Sigmoid colon (tissue), 7 donors: ENCODE measurements at places on chromosomes 3 and 15. TPM values are rescaled to one million over a fixed set of nuclear protein-coding genes. Genes with fewer than 3 reads are reported as not detected.
A peak's percentile ranks its signal among the peaks of the same experiment; 100 is the strongest.

The HYAL1 gene
- polyA plus RNA-seq, result 9.5 TPM

DNA sequence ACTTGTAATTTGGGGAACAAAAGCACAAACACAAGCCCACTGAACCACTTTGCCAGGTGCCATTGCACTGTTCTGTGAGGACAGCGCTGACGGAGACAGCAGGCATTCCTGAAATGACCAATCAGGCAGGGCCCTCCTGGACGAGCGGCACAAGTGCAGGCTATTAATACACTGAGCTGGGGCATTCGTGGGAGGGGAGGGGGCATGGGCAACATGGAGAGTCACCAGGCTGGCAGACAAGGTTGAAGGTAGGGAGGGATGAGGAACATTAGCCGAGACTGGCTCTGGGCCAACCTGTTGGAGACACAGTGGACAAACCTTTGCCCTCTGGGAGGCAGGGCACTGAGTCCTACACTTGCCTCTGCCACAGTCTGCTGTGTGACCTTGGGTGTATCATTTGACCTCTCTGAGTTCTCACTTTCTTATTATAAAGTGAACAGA lies 45.6 kb downstream of the NOX5 start:
- H3K27me3 ChIP-seq, result peaks cover 10% of the 10 kb centered on the region
- H3K4me3 ChIP-seq, result no peak overlapping the region
- H3K27ac ChIP-seq, result no peak overlapping the region
- peaks cover 8% of the 10 kb centered on the region for H3K4me1 ChIP-seq
- peak; percentile 46 for DNase-seq

DNA sequence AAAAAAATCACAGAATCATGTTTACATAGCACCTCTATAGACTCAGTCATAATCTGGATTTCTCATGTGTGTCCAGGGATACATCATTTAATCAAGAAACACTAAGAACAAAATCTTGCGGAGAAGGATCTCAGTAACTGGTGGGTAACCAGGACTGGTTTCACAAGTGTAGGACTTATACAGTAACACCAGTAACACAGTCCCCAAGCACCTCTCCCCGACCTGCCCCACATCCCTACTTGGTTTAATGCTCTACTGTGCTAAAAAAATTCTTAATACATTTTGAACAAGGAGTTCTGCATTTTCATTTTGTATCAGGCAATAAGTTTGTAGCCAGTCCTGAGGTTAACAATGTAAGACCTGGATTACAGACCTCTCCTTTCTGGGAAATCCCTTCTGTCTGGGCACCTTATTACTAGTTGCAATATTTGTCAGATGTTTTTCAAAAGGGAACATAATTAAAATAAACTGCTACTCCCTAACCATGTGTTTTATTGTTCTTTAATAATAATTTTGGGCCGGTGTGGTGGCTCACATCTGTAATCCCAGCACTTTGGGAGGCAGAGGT lies 57.6 kb upstream of the BBX start:
- no peaks in the 10 kb centered on the region for H3K27me3 ChIP-seq
- DNase-seq, result no peak
- no peak overlapping the region for H3K4me3 ChIP-seq
- no peak overlapping the region for H3K27ac ChIP-seq

DNA sequence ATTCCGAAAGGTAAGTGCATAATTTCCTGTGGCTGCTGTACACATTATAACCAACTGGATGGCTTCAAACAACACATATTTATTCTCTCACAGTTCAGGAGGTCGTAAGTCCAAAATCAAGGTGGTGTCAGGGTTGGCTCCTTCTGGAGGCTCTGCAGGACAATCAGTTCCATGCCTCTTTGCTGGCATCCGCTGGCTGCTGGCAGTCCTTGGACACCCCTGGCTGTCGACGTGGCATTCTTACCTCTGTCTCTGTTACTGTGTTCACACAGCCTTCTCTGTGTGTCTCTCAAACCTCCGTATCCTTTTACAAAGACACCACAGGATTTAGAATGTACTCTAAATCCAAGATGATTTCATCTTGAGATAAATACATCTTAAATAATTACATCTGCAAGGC lies 398.8 kb upstream of the ATP10A start:
- H3K4me1 ChIP-seq, result peaks cover 4% of the 10 kb centered on the region
- no peaks in the 10 kb centered on the region for H3K36me3 ChIP-seq
- no peak overlapping the region for H3K4me3 ChIP-seq
- DNase-seq, result no peak
- H3K27ac ChIP-seq, result no peak overlapping the region

DNA sequence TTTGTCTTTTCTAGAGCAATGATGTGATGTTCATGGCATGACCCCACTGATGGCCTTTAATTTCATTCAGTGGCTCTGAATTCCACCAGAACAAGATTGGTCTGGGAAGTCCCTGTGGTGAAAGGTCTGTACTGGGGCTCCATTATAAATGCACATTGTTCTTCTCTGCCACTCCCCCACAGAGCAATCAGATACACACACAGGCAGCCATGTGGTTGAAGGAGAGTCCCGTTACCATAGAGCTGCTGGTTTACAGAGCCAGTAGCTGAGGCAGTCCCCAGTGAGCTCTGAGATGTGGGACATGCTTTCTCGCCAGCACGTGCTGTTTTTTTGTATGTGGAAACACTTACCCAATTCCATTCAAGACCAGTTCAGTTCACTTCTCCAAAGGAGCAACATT lies 172.7 kb upstream of the TRIM42 start:
- no peaks in the 10 kb centered on the region for H3K36me3 ChIP-seq
- H3K4me3 ChIP-seq, result no peak overlapping the region
- H3K4me1 ChIP-seq, result no peaks in the 10 kb centered on the region
- H3K27ac ChIP-seq, result no peak overlapping the region
- no peak for DNase-seq

- peaks cover 13% of the 10 kb centered on the region for H3K4me1 ChIP-seq
- DNase-seq, result no peak
- H3K4me3 ChIP-seq, result no peak overlapping the region
- H3K36me3 ChIP-seq, result peaks cover 28% of the 10 kb centered on the region
- no peak overlapping the region for H3K27ac ChIP-seq
These were observed 24.3 kb downstream of the XYLB start for GRCh38 chr3:38370861-38371260.

The UBE2E1 gene
- 78.7 TPM for polyA plus RNA-seq

- no peaks in the 10 kb centered on the region for H3K4me1 ChIP-seq
- no peak for DNase-seq
- H3K36me3 ChIP-seq, result no peaks in the 10 kb centered on the region
- H3K4me3 ChIP-seq, result no peak overlapping the region
These were observed 60.1 kb upstream of the ZNF148 start for GRCh38 chr3:125435231-125435630.

DNA sequence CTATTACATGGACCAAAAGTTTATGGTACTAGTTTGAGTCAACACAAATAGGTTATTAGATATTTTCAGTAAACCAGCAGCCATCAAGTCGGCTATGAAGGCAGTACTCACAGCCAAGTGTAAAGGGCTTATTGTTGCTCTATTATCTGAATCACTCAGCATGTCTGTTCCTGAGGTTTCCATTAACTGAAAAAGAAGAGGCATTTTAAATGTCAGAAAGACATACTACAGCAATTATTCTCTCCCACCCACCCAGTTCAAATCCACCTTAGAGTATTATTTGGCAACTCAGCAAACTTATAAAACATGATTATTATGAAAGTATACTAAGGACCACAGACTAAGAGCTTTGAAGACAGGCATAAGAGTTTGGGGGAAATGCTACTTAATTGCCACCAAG lies 93.1 kb downstream of the BTD start:
- H3K27ac ChIP-seq, result no peak overlapping the region
- no peak overlapping the region for H3K4me3 ChIP-seq
- peaks cover 4% of the 10 kb centered on the region for H3K4me1 ChIP-seq

- H3K36me3 ChIP-seq, result no peaks in the 10 kb centered on the region
- no peak for DNase-seq
- H3K4me1 ChIP-seq, result no peaks in the 10 kb centered on the region
- H3K27me3 ChIP-seq, result no peaks in the 10 kb centered on the region
- no peak overlapping the region for H3K4me3 ChIP-seq
These were observed 126.0 kb upstream of the LMOD3 start for GRCh38 chr3:69248436-69248835.

DNA sequence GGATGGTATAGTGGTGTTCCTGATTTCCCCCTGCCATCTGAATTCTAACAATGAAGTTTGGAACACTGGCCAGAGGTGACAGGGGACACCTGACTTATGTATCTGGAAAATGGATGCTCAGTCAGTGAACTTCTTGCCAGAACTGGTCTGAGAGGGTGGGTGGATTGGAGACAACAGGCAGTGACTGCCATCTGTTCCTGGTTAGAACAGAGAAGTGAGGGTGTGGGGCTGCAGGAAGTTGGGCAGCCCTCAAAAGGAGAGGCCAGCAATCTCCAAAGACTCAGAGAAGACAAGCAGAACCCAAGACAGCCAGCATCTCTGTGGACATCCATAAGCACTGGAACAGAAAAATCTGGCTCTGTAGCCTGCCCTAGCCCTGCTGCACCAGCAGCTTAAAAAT lies 50.5 kb downstream of the ANP32A start:
- peaks cover 8% of the 10 kb centered on the region for H3K4me1 ChIP-seq
- no peak overlapping the region for H3K4me3 ChIP-seq
- no peak overlapping the region for H3K27ac ChIP-seq
- no peak for DNase-seq
- H3K36me3 ChIP-seq, result no peaks in the 10 kb centered on the region

DNA sequence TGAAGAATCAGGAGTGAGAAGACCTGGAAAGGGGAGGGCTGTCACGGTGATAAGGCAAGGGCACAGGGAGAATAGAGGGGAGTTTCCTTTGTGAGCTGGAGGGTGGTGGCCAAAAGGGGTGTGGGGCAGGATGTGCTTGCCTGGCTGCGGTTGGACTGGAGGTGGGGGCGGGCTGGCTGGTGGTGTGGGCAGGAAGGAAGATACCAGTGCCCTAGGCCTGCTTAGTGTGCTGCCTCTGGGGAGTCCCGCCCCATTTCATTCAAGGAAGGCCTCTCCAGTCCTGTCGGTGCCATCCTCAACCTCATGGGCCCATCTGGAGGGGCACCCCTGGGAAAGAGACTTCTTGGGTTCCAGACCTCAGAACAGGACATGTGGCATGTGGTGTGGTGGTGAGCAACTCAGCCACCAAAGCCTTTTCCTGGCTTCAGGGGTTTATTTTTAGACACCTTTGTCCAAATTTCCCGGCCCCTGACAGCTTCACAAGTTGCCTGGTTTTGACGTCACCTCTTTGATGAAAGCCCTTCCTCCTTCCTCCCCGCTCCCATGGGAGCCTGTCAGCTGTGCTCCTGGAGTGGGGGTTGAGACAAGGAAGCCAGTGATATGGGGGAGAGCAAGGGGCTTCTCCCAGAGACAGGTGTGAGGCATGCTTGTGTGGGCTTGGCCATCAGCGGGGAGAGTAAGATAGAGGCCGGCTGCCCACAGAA lies 15.6 kb downstream of the TEX264 start:
- no peak for DNase-seq
- no peak overlapping the region for H3K4me3 ChIP-seq
- H3K27ac ChIP-seq, result peak overlapping the region; percentile 39
- H3K4me1 ChIP-seq, result peaks cover 21% of the 10 kb centered on the region
- peaks cover 38% of the 10 kb centered on the region for H3K36me3 ChIP-seq

- no peak for DNase-seq
- peaks cover 41% of the 10 kb centered on the region for H3K36me3 ChIP-seq
- peak overlapping the region; percentile 22 for H3K27ac ChIP-seq
- H3K4me1 ChIP-seq, result peaks cover 12% of the 10 kb centered on the region
- no peaks in the 10 kb centered on the region for H3K27me3 ChIP-seq
These were observed 51.2 kb upstream of the SAMMSON start for GRCh38 chr3:69948246-69948862.

GRCh38 chr3:131694376-131694775 lies 191.6 kb upstream of the MRPL3 start:
- no peak overlapping the region for H3K4me3 ChIP-seq
- no peak for DNase-seq
- no peak overlapping the region for H3K27ac ChIP-seq
- H3K4me1 ChIP-seq, result no peaks in the 10 kb centered on the region
- no peaks in the 10 kb centered on the region for H3K36me3 ChIP-seq

DNA sequence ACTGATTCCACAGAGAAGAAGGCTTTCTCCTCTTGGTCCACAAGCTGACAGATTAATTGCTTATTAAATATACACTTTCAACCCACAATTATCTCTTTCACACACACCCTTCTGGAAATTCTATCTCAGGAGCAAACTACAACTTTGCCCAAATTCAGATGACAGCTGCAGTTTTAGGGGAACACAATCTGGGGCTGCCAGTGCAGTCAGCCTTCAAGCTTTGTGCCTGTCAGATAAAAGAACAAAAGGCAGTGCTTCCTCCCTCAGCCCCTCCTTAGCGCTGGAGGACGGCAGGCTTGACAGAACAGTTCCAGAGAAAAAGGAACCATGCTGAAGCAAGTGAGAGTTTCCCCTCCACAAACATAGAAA lies 99.6 kb downstream of the TMCC1 start:
- no peaks in the 10 kb centered on the region for H3K36me3 ChIP-seq
- H3K27me3 ChIP-seq, result no peaks in the 10 kb centered on the region
- no peak overlapping the region for H3K27ac ChIP-seq

The TMOD3 gene
- polyA plus RNA-seq, result 13.2 TPM

- H3K4me3 ChIP-seq, result peak overlapping the region; percentile 62
- no peaks in the 10 kb centered on the region for H3K36me3 ChIP-seq
- H3K27me3 ChIP-seq, result no peaks in the 10 kb centered on the region
- peak; percentile 91 for DNase-seq
- H3K4me1 ChIP-seq, result no peaks in the 10 kb centered on the region
- H3K27ac ChIP-seq, result peak overlapping the region; percentile 94
These were observed 13.2 kb upstream of the SHF start for GRCh38 chr15:45200799-45201556.

The THPO gene
- polyA plus RNA-seq, result 0.25 TPM

DNA sequence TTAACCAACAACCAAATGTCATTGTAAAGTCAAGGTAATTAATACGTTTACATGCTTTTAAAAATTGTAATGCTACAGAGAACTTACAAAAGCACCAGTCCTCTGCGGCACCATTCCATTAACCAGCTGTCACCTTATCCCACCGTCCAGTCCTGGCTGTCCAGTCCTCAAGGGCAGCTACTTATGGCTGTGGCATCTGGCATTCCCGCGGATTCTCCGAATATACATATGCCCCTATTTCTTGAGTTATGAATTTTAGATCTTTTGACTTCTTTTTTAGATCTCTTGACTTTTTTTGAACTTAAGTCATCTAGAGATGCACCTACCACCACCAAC lies 382 bp upstream of the POMGNT2 start:
- no peak for DNase-seq
- H3K4me1 ChIP-seq, result peaks cover 16% of the 10 kb centered on the region
- H3K27ac ChIP-seq, result peak overlapping the region; percentile 73
- no peaks in the 10 kb centered on the region for H3K36me3 ChIP-seq

The C3orf52 gene
- polyA plus RNA-seq, result 17.4 TPM

- no peak overlapping the region for H3K4me3 ChIP-seq
- H3K4me1 ChIP-seq, result peaks cover 21% of the 10 kb centered on the region
- peaks cover 63% of the 10 kb centered on the region for H3K36me3 ChIP-seq
- no peak for DNase-seq
- H3K27ac ChIP-seq, result no peak overlapping the region
These were observed 2.3 kb upstream of the HMCES start for GRCh38 chr3:129276385-129276784.
